ENCODE measurements at places on chromosomes 7 and 10.

DNA sequence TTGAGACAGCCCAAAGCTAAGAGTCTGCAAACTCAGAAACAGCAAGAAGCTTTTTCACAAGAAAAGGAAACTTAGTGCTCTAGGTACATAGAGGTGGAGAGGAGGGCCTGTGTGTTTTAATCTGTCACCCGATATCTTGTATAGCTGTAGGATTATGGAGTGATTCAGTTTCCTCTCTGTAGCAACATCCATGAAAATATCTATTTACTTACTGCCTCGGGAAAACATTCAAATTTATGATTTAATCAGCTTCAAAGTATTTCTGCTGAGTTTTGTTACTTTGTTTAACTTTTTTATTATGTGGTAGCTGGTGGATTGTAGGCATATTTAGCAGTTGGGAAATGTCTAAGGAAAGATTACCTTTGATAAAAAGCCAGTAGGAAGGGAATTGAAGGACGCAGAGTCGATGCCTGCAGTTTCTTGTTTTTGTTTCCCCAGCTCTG is 292.0 kb downstream of the CCDC3 start:
- no peak for DNase-seq

DNA sequence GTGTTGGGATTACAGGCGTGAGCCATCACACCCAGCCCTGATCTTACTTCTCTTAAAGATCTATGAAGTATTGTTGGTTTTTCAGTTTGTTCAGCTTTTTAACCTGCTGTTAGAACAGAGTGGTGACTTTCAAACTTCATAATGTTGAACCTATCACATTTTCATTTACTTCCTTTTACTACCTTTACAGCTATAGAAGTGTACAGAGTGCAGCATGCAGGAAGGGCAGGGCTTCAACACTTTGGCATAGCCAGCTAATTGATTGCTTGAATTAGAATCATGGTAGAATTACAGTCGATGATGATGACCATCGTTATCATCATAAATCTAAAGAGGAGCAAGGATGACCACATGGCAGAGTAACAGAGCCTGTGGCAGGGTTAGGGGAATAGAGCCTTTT is 55.5 kb downstream of the AOAH start:
- no peak for DNase-seq

- DNase-seq, result no peak
These were observed 82.1 kb upstream of the CABCOCO1 start for GRCh38 chr10:61580608-61581007.

DNA sequence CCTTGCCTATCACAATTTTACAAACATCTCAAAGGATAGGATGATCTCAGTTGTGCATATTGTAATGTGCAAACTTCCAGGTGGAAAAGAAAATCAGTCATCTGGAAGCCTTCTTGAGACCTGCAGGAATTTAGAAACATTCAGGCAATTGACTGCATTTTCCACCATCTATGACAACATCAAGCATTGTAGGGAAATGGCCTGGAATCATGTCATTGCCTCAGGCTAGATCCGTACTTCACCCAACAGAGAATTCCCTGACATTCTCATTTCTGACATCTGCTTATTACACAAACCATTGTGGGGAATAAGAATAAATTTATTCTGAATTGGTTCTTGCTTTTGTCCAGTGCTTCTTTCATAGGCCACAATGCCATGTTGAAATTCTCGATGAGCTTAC is 124.9 kb upstream of the NPVF start:
- no peak for DNase-seq

DNA sequence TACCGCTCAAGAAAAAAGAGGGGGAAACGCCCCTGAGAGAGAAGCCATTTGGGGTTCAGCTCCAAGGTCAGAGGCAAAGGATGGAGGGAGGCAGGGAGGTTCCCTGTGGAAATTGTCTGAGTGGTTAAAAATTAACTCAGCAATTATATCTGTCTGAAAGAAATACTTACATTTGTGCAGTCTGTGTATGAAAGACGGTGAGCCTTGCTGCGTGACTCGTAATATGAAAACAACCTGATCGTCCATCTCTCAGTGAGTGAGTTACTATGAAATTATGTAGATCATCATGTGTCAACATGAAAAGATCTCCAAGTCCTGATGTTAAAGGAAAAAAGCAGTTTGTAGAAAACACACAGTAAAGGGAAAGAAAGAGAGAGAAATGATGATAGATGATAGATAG is 67.2 kb upstream of the FAM204A start:
- DNase-seq, result no peak

GRCh38 chr7:7944619-7945282 is 23.8 kb upstream of the GLCCI1 start:
- DNase-seq, result peak; percentile 74
